ENCODE measurements at places on chromosomes 3 and 15. TPM values are rescaled to one million over a fixed set of nuclear protein-coding genes. Genes with fewer than 3 reads are reported as not detected.

Gene CASR
- total RNA-seq: not detected

Gene ABHD14A
- 31.3 TPM for total RNA-seq

- no peaks in the 10 kb centered on the region for H3K4me1 ChIP-seq
- no peaks in the 10 kb centered on the region for H3K36me3 ChIP-seq
- no peak overlapping the region for H3K27ac ChIP-seq
- no peaks in the 10 kb centered on the region for H3K27me3 ChIP-seq
- no peak for DNase-seq
These were observed 377.5 kb downstream of the LRTM1 start for GRCh38 chr3:54550221-54550977.

GRCh38 chr3:179330438-179330837 is 7.6 kb downstream of the ZNF639 start:
- H3K4me1 ChIP-seq: peaks cover 5% of the 10 kb centered on the region
- H3K27ac ChIP-seq: no peak overlapping the region
- H3K36me3 ChIP-seq: peaks cover 76% of the 10 kb centered on the region
- DNase-seq: no peak
- H3K27me3 ChIP-seq: no peaks in the 10 kb centered on the region
- H3K4me3 ChIP-seq: no peak overlapping the region

- peaks cover 10% of the 10 kb centered on the region for H3K4me1 ChIP-seq
- no peak overlapping the region for H3K4me3 ChIP-seq
- H3K27me3 ChIP-seq: no peaks in the 10 kb centered on the region
- DNase-seq: no peak
- no peaks in the 10 kb centered on the region for H3K36me3 ChIP-seq
These were observed 292.1 kb downstream of the VPS13C start for GRCh38 chr15:61768131-61768530.

GRCh38 chr15:92706201-92706600 is 50.6 kb upstream of the FAM174B start:
- H3K27me3 ChIP-seq: no peaks in the 10 kb centered on the region
- H3K4me3 ChIP-seq: no peak overlapping the region
- DNase-seq: no peak
- no peak overlapping the region for H3K27ac ChIP-seq

- no peaks in the 10 kb centered on the region for H3K27me3 ChIP-seq
- no peaks in the 10 kb centered on the region for H3K4me1 ChIP-seq
- H3K36me3 ChIP-seq: no peaks in the 10 kb centered on the region
- no peak overlapping the region for H3K27ac ChIP-seq
- no peak for DNase-seq
These were observed 127.6 kb upstream of the ACP3 start for GRCh38 chr3:132189601-132190000.

GRCh38 chr15:80801891-80802680 is 22.9 kb downstream of the CEMIP start:
- H3K27me3 ChIP-seq: no peaks in the 10 kb centered on the region
- H3K27ac ChIP-seq: no peak overlapping the region
- H3K36me3 ChIP-seq: no peaks in the 10 kb centered on the region
- no peaks in the 10 kb centered on the region for H3K4me1 ChIP-seq
- H3K4me3 ChIP-seq: no peak overlapping the region
- no peak for DNase-seq

- no peak overlapping the region for H3K27ac ChIP-seq
- peaks cover 5% of the 10 kb centered on the region for H3K4me1 ChIP-seq
- H3K27me3 ChIP-seq: no peaks in the 10 kb centered on the region
- peak; percentile 46 for DNase-seq
These were observed 38.9 kb upstream of the RNU6-1 start for GRCh38 chr15:67878712-67879206.

DNA sequence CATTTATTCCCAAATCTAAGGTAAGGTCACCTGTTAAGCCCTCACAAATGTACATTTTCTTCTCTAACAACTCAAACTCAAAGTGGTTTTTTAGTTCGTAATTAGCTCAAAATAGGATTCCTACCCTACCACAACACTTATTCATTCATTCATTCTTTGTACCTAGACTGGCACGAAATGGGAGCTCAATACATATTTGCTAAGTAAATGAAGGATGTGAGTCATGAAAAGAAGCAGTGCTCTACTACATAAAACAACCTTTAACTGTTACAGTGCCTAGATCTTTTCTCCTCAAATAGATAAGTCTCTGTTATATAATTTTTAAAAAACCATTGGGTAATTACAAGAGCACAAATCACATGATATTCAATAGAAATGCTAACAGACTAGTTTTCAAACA is 13.1 kb downstream of the RSL24D1 start:
- no peaks in the 10 kb centered on the region for H3K27me3 ChIP-seq
- DNase-seq: no peak
- H3K4me3 ChIP-seq: no peak overlapping the region
- H3K4me1 ChIP-seq: no peaks in the 10 kb centered on the region
- peaks cover 53% of the 10 kb centered on the region for H3K36me3 ChIP-seq
- H3K27ac ChIP-seq: no peak overlapping the region

GRCh38 chr15:33310481-33311311 is at the start of gene RYR3:
Gene RYR3, plus strand, starts transcription at chr15:33310967. Its CDS starts 79 bp downstream, at chr15:33311046.
- no peaks in the 10 kb centered on the region for H3K27me3 ChIP-seq
- H3K4me1 ChIP-seq: peaks cover 5% of the 10 kb centered on the region
- no peak for DNase-seq
- H3K27ac ChIP-seq: no peak within 1 kb of the TSS

Data from right atrium auricular region (tissue), 2 donors.